ENCODE measurements at places on chromosomes 11 and 22.

DNA sequence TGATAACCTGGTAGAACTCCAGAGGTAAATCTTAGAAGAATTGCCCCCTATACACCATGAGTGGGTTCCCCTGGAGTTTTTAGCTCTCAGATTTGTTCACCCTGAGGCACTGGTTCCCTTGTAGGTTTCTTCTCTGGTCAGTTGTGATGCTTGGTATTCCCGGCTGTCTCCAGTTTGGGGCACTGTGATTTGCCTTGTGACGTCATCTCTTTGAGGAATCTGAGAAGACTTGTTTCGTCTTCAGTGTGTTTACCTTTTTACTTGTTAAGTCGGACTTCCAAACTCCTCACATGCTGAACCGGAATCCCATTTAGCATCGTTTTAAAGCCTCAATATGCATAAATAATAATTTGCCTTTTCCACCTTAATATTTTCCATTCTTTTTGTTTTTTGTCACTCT, 54.4 kb downstream of the CECR2 start:
- no peak for DNase-seq

DNA sequence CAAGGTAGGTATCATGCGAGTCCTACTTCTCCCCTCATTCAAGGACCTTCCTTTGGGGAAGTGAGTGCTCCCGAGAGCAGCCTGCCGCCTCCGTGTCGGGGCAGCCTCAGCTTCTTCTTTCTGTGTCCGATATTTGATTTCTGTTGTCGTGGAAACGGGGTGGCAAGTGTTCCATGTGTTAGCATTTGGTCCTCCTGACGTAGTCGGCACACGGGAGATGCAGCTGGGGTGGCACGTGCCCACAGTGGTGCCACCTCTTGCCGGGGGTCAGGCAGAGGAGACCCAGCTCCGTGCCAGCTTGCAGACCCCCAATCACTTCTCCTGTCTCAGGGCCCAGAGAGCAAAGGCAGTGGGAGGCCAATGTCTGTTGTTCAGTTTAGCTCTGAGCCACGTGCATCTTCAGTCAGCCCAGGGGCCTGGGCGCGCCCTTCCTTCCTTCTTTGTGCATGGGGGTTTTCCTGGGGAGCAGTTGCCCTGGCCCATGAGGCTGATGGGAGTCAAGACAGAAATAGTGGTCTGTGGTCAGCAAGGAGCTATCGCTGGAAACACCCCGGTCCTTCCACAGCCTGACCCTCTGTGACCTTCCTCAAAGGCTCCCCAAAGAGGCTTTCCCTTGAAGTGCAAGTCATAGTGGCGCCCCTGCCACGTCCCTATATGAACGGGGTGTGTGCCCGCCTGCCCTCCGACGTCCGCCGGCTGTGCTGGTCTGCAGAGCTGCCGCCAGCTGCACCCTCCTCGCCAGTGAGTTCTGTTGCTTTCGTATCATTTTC, 44.5 kb downstream of the PARVB start:
- DNase-seq: no peak

DNA sequence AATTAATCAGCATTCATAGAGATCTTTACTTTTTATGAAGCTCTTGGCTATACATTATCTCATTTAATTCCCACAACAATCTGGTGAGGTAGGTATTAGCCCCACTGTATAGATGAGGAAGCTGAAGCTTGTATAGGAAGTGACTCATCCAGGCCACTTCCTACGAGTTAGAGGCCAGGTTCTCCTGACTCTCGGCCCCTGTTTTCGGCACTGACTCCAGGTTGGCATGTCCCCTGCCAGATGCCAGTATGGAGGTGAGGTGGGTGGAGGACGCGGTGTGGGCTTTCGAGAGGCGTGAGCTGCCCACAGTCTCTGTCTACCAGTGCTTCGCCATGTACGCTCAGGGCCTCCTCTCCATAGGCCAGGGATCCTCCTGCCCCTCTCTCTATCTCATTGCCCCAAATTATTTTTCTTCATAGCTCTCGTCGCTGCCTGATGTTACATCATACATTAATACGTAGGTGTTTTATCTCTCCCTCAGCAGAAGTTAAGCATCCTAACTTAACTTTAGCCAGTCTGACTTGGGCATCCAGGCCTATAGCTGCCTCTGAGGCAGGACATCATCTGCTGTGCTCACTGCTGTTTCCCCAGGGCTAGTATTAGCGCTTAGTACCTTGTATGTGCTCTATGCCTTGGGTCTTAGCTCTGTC, 9.0 kb downstream of the DGAT2 start:
- no peak for DNase-seq

DNA sequence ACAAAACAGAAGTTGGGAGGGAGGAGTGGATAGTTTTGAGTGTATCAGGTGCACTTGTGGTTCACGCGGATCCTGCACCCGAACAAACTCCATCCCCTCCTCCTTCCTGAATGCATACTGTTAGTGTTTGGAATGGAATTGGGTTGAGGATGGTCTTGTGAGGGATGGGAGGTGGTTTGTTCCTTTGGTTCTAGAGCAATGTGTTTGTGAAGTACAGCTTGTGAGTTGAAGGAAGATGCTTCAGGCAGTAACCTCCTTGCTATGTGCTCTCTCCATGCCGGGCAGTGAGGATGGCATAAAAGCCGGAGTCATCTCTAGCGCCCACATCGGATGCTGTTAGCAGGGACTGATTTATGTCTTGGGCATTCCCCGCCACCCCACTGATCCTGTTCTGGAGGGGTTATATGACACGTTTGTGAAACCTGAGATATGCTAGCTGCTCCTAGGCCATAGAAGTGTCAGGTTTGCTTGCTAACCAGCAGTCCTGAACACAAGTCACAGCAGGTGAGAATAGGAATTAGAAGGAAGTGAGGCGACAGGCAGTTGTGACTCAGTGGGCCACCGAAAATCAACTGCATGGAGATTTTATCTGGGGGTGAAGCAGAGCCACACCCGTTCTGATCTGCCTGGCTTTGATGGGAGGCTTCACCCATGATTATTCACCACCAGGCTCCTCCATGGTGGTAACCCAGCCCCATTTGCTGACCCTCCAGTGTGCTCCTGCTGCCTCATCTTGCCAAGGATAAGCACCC, 2.2 kb downstream of the BCR start:
- DNase-seq: no peak

DNA sequence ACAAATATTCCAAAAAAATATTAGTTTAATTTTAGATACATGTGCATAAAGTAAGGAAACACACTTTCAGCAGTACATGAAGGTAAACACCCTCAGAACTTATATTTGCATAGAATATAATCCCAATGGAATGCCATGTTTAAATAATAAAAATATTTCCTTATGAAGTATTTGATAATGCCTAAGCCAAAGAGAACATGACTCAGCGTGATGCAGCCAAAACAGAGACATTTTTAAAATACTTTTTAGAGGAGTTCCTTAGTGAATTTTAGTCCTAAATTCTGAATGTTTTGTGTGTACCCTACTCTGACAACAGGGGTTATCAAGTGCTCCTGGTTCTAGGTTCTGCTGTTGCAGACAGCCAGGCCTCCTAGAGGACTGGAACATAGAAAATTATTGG, 39.1 kb upstream of the POU2AF2 start:
- DNase-seq: no peak

GRCh38 chr11:34603129-34604001, 17.5 kb upstream of the EHF start:
- DNase-seq: no peak

GRCh38 chr22:30435674-30436126, 10.1 kb downstream of the MTFP1 start:
- no peak for DNase-seq

DNA sequence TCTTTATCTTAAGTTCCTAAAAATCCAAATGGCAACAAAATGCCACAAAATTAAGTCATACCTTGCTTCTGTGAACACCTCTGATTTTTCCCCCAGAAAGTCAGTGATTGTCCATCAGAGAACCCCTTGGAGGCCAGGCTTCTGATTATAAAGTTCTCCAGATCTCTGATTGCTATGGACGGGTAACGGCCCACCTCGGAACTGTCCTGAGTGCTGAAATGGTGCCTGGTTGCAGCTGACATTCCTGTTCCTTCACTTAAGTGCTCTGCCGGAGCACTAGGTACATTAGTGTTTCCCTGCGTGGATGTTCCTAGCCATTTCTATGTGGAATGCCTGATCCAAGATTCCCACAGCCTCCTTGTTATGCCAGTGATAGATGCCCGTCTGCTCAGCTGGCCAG, 85.0 kb downstream of the CHST1 start:
- DNase-seq: no peak

DNA sequence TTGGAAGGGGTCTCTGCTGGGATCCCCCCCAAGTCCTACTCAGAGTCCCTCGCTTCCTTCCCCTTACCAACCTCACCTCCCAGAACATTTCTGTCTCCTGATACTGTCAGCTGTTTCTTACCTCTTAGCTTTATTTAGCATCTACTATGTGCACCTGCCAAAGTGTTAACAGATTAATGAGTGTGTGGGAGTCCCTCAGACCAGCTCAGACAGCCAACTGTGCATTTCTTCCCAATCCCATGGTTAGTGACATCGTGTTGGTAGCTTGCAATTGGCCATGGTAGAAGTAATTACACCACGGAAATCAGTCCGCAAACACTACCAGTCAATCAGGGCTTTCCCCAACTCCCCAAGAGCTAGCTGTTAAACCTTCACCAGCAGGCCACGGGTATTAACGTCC, 150.6 kb downstream of the DSCAML1 start:
- no peak for DNase-seq

DNA sequence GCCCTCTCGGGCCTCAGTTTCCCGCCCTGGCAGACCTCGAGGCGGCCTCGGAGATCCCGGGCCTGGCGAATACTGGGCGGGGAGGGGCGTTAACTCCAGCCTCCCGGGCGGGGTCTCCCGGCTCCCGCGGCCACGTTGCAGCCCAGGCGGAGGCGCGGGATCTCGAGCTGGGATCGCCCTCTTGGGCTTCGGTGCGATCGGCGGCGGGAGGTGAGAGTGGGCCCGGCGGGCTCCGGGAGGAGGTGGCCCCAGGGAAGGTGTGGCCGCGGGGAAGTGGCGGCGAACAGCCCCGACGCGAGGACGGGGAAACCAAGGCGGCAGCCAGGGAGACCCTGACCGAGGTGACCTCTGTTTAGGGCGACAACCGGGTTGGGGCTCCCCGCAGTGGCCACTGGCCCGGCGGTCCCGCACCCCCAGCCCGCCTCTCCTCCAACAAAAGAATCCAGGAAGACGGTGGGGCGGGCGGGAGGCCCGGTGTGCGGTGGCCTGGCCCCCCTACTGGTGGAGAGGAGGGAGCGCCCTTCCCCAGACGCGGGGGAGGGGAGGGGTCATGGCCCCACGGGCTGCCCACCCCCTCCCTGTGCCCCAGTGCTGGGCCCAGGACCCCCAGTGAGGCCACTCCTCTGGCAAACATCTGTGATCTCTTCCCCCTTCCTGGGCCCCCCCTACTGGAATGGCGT, at the start of gene PHETA2:
Gene PHETA2 (plus strand): TSS at position 117 of the 680 bp plus-strand sequence. CDS start 3,046 bp downstream, outside the sequence.
- DNase-seq: no peak

DNA sequence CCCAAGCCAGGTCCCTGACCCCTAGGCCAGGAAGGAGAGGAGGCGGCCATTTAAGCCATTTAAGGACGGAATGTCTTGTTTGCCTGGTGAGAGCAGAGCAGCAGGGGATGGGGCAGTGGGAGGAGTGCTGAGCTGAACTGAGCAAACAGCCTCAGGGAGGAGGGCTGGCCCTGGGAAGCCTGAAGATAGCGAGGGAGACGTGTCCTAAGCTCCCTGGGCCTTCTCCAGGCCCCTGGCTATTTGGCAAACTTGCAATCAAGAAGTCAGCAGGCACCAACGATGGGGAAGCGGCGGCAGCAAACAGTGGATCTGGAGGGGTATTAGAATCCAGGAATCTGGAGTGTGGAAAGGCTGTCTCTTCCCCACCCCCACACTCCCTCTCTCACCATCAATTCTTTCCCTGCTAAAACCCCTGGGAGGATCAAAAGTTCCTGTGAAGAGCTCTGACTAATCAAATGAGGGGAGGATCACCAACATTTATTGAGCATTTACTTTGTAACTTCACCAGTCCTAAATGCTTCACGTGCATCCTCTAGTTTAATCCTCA, 8.8 kb downstream of the BCL9L start:
- DNase-seq: no peak

DNA sequence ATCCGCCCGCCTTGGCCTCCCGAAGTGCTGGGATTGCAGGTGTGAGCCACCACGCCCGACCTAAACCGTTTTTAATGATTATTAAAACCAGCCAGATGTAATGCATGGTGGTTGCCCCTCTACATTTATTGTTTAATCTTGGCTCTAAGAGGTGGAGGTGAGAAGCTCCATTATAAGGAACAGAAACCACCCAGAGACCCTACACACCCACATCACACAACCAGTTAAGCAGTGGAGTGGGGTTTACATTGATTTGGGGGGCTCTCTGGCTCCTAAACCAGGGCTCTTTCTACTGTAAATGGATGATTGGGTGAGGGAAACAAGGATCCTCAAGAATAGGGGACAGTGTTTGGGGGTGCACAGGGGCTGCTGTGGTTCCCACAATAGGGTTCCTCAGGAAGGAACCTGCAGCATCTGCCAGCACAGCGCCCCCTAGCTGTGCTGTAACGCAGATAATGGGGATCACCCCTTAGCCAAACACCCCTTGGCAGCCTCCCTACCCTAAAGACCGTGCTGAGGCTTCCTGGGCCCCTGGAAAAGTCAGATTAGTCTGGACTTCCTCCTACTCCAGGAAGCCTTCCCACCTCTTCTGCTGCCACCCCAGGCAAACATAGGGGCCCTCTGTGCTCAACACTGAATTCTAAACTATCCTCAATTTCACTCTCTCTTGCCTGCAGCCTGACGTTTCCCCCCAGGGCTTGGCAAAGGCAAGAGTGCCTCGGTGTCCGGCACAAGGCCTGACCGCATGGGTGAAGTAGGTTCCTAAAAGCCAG, 2.4 kb downstream of the MPST start:
- DNase-seq: no peak

DNA sequence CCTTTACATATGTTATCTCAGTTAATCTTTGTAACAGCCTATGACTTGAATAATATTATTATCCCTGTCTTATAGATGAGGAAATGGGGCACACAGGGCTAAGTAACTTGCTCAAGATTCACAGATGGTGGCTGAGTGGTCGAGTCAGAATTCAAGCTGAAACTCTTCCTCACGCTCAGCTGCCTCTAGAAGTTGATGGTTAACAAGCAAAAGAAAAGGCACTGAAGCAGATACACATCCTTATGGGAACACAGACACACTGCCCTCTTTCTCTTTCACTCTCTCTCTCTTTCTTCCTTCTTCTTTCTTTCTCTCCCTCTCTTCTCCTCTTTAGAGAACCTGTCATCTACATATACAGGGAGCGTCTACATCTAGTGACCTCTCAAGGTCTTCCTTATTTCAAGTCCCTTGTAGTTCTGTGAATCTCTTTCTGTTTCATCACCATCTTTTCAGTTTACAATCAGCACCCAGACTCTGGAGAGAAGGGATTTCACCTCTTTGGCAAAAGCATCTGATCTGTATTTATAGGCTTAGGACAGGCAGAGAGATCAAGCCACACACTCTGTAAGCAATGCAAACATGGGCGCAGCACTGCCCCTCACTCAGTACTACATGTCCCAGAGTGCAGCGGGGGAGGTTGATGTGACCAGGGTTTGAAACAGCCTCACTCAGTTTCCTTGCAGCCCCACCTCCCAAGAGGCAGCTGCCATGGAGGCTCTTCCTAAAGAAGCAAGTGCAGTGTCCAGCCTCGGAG, 75.7 kb downstream of the GRAMD1B start:
- DNase-seq: no peak

GRCh38 chr11:113632981-113633380, 73.1 kb downstream of the TMPRSS5 start:
- no peak for DNase-seq

- DNase-seq: peak; percentile 32
Observed at GRCh38 chr22:24155627-24156140, 25.6 kb upstream of the SUSD2 start.

- DNase-seq: no peak
Observed at GRCh38 chr11:74533421-74533820, 39.9 kb upstream of the LIPT2 start.
